ENCODE measurements at places on chromosomes 6 and 20.

GRCh38 chr6:48476257-48476656 lies 365.3 kb upstream of the PTCHD4 start:
- DNase-seq = no peak

DNA sequence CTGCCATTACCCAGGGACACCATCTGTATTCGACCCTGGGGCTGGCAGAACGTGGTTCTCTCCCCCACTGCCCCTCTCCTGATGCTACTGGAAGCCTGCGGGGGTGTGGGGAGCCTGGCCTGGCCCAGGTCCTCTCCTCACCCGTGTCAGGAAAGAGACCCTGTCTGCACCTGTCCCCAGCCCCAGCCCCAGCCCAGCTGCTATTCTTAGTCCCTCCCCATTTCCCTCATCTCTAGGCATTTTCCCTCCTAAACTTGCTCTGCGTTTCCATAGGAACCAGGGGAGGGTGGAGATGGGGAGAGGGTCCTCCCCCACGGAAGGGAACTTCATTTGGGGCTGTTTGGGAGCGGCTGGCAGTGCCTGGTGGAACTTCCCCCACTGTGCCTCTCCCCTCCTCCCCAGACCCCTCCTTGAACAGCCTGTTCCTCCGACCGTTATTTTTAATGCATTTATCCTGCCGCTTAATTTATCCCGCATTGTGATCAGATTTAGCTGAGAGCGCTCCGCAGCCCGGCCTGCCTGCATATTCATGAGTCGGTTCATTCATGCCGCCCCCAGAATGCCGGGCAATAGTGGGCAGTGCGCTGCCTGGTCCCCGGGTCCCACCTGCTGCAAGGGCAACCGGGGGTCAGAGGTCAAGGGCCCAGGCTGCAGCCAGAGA lies 31.8 kb upstream of the DLGAP4 start:
- DNase-seq = no peak

DNA sequence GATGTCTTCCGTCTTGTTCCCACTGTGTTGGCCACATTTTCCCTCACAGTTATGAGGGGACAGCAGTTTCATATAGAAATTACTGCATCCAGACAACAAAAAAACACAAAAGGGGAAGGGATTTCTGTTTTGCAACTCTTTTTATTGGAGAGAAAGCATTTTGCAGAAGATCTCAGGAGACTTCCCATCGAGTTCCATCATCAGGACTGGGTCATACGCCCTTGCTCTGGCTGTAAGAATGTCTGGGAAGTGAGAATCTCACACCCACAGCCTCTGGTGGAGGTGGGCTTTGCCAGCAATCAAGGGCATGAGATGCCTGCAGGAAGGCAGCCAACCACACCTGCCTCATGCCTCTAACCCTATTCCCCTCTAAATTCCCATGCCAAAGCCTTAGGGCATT lies 5.8 kb upstream of the IGF2R start:
- no peak for DNase-seq

GRCh38 chr6:99711925-99712324 lies 105.3 kb downstream of the PRDM13 start:
- no peak for DNase-seq

GRCh38 chr6:113488812-113489685 lies 368.1 kb upstream of the MARCKS start:
- DNase-seq = no peak

DNA sequence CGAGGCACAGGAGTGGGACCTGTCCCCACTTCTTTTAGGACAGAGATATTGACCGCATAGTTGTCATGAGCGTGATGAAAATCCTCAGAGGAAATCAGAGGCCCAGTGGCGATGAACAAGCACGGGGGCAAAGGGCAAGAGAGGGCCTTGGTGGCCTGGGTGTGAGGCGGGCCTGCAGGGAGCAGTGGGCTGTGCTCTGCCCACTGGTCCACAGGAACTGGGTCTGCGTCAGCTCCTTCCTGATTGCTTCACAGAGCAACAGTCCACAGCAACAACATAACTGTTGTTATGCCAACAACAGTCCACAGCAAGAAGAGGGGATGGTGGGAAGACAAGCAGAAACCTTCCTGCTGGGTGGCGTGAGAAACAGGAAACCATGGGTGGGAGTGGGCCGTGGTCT lies 335.6 kb downstream of the ZFAND3 start:
- DNase-seq = no peak

GRCh38 chr6:20186981-20187380 lies 25.3 kb downstream of the MBOAT1 start:
- peak; percentile 48 for DNase-seq

- DNase-seq = no peak
Observed at GRCh38 chr20:11712639-11713160, 205.0 kb upstream of the BTBD3 start.

DNA sequence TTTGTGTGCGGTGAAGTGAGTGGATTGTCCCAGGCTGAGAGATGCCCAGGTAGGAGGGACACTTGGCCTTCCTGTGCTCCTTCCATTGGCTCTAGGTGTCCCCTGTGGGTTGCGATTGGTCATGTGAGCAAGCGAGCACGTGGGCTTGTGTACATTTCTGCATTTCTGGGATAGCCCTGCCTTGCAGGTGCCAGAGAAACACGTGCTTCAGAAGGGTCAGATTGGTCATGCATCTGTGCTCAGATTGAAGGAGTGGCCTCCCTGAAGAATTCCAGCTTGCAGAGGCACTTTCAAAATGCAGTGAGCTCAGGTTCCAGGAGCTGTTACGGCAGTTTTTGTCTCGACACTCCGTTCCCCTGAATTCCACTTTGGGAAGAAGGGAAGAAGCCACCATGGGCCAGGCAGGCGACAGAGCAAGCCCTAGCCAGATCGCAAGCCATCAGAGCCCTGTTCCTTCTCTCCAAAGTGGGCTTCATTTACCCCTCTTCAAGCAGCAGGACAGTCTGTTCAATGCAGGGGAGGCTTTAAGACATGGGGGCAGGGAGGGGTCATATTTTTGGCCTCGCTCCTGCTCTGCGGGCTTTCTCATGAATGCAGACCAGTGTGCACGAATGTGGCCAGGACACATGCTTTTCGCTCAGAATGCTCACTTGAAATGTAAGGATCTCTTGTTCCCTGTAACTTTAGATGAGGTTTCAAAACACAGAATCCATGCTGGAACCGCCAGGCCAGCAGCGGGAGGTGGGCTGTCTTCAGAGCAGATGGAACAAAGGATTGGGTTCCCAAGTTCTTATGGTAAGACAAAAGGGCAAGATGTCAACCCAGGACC lies 78.6 kb upstream of the AKAP12 start:
- DNase-seq = no peak

DNA sequence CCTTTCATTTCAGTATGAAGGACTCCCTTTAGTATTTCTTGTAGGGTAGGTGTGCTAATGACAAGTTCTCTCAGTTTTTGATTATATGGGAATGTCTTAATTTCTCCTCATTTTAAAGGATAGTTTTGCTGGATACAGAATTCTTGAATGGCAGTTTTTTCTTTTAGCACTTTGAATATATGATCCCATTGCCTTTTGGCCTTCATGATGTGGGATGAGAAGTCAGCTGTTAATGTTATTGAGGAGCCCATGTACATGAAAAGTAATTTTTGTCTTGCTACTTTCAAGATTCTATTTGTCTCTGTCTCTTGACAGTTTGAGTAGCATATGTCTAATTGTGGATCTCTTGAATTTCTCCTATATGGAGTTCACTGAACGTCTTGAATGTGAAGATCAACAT lies 30.9 kb downstream of the RSPH3 start:
- DNase-seq = no peak

DNA sequence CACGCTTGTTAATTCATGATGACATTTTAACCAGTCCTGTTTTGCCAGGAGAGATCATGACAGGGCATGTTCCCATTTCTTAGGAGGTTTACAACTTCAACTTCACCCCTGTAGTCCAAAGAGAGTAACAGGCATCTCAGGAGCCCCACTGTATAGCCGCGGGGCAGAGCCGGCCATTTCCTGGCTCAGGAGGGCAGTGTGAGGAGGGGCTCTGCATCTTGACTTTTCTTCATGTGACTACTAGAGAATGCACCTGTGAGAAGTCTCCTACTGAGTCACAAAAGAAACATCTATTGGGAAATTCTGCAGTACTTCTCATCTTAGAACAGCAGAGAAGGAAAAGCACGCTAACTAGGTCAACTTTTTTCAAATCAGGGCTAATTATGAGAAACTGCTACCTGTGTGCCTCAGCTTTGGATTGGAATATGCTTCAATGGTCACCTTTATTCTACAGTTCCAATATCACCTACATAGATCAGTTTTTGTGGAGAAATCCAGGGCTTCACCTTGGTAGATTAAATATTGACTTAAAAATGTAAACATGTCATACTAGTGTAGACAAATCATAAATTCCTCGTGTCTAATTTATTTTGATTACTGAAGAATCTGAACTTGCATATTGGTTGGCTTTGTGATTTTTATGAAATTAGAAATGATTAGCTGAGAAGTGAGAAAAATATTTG lies 28.6 kb upstream of the SIM1 start:
- no peak for DNase-seq

GRCh38 chr6:150167479-150167873 lies 24.6 kb downstream of the PPP1R14C start:
- no peak for DNase-seq

GRCh38 chr6:56733211-56733697 lies 90.6 kb upstream of the DST start:
- DNase-seq = no peak

DNA sequence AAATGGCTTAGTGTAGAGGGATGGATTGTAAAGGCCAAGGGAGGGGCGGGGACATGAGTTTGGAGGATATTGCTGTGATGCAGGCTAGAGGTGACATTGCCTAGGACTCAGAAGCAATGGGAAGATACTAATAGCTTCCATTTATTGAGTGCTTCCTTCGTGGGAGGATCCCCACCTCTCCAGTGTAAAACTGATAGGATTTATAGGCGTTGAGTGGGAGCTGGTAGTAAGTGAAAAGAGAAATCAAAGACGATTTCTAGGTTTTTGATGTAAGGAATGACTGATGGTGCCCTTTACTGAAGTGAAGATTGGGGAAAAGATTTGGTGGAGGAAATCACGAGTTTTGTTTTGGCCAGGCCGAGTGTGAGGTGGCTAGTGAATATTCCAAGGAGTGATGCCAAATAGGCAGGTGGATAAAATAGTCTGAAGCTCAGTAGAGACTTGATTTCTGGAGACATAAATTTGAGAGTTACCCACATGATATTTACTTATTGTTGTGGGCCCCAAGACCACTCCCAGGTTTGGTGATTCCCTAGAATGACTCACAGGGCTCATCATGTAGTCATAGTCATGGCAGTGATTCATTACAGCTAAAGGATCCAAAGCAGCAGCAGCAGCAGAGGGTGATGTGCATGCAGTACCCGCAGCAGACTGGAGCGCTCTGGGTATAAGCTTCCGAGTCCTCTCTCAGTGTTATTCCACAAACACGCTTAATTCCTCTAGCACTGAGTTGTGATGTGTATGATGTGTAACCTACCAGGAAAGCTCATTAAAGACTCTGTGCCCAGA lies 10.2 kb downstream of the RPRD1B start:
- peak; percentile 35 for DNase-seq

GRCh38 chr6:125097186-125097585 lies 56.4 kb upstream of the TPD52L1 start:
- no peak for DNase-seq
